Left renal cortex interstitium (tissue), 4 donors: ENCODE measurements at places on chromosomes 1 and 21.
A peak's percentile ranks its signal among the peaks of the same experiment; 100 is the strongest.

- no peak for DNase-seq
Observed at GRCh38 chr1:233791721-233792120, 112.8 kb upstream of the SLC35F3 start.

DNA sequence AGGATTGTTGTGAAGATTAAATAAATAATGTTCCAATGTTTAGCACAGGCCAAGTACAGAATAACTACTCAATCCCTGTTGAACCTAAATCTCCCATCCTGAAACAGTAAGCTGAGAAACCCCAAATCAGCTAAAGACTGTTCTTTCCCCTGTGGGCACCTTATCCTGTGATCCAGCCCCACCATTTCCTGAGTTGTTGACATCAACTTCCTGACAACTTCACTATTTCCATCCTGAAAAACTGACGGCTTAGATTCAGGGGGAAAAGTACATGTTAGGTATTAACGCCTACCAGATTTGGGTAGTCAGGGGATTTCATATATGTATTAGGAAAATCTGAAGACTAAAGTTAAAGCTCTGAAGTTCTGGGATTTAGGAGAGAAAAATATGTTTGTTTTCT lies 51.7 kb upstream of the PALMD start:
- no peak for DNase-seq

DNA sequence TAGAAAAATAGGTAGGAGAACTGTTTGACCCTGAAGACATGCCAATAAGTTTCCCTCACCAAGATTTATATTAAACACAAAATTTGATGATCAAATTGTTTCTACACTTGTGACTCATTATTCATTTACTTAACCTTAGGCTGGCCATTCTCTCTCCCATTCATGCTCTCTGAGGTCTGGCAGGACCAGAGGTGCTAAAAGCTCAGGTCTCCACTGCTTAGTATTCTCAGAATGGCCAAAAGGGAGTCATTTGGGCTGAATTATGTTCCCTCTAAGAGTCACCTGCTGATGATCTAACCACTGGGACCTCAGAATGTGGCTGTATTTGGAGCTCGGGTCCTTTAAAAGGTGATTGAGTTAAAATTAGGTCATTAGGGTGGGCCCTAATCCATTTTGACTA lies 47.1 kb upstream of the ATP1B1 start:
- no peak for DNase-seq

GRCh38 chr1:183180634-183181056 lies 5.4 kb upstream of the LAMC2 start:
- no peak for DNase-seq

DNA sequence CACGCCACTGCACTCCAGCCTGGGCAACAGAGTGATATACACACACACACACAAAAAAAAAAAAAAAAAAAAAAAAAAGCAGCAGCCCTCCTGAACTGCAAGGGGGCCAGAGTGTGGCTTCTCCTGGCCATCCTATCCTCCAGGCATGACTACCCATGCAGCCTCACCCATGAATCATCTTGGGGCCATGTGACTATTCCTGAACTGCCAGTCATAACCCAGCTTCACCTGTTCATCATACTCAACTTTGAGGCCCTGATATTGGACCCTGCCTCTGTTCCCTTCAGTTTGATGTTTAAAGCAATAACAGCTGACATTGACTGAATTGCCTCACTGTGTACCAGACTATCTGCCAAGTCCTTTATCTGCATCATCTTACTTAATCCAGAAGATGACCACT lies 2.8 kb upstream of the HPCAL4 start:
- DNase-seq, result no peak

DNA sequence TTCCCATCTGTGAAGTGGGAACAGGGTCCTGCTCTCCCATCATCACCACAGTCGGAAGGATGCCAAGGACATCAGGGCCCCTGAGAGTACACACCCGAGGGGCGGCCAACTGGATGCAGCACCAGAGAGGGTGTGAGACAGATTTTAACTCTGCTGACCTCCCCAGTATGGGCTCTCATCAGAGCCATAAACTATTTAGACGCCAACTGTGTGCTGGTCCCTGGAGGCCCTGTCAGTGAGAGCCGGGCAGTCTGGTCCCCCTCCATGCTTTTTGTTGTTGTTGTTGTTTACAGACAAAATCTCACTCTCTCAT lies 1.7 kb downstream of the FGR start:
- DNase-seq, result no peak

GRCh38 chr1:178310685-178311105 lies 186.1 kb downstream of the CLEC20A start:
- peak; percentile 40 for DNase-seq

- no peak for DNase-seq
Observed at GRCh38 chr1:111162488-111162880, 22.5 kb downstream of the CEPT1 start.

- DNase-seq, result no peak
Observed at GRCh38 chr1:240320659-240321058, 229.0 kb downstream of the FMN2 start.

- no peak for DNase-seq
Observed at GRCh38 chr1:47459253-47459788, 21.5 kb downstream of the FOXD2 start.

DNA sequence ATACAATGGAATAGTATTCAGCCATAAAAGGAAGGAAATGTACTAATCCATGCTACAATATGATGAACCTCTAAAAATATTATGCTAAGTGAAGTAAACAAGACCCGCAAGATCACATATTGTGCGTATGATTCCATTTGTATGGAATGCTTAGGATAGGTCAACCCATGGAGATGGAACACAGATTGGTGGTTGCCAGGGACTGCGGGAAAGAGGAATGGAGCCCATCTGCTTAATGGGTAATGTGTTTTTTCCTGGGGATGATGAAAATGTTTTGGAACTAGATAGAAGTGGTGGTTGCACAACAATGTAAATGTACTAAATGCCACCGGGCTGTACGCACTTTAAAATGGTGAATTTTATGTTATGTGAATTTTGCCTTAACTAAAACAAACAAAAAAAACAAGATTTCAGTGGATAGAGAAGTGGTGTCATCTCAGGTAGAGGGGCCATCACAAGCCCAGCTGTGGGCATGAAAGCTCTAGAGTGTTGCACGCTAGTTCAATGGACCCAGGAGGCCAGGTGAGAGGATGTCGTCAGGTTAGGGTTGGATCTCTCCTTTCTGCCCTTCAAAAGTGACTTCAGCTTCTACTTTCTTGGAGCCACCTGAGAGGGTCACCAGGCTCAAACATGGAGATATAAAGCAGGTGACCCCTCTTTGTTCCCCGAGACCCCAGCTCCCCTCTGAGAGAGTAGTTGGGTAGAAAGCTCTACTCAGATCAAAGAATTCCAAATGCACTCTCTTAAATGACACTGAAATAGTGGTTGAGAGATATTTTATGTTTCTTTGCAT lies 2.5 kb downstream of the C1orf115 start:
- no peak for DNase-seq

- DNase-seq, result no peak
Observed at GRCh38 chr1:72018562-72018961, 263.8 kb downstream of the NEGR1 start.

DNA sequence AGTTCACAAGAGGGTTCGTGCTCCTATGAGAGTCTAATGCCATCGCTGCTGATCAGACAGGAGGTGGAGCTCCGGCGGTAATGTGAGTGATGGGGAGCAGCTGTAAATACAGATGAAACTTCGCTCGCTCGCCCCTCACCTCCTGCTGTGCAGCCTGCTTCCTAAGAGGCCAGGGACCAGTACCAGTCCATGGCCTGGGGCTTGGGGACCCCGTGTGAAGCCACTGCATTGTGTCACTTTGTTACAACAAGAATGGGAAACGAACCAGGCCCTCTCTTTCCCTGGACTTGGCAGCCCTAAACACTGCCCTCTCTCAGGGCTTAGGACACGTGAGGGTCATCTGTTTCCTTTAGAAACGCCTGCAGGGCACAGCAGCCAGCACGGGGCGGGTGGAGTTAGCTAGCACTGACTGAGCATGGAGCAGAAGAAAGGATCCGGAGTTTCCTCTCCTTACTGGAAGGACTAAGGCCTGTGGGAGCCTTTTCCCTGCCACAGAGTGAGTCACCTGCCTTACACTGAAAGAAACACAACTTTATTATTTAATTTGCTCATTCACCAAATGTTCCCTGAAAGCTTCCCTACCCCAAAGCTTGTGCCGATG lies 185.2 kb upstream of the TMEM51 start:
- DNase-seq, result no peak

DNA sequence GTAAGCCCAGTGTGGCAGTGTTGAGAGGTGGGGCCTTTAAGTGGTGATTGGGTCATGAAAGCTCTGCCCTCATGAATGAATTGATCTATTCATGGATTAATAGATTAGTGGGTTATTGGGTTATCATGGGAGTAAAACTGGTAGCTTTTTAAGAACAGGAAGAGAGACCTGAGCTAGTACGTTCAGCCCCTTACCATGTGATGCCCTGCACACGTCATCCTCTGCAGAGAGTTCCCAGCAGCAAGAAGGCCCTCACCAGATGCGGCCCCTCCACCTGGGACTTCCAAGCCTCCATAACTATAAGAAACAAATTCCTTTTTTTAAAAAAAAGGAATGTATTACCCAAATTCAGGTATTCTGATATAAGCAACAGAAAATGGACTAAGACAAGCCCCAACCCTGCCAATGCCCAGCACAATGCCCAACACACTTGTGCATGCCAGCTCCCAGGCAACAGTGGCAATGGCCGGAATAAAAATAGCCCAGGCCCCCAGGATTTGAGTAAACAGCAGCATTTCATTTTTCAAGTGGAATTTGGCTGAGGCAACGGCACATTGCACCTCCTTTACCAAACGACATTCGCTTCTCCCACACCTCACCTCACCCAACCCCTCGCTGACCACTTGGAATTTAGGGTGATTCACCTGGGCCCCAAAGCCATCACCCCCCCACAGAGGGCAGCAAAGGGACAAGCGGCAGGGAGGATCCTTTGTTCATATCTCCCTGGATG lies 215.9 kb downstream of the TOMM20 start:
- DNase-seq, result no peak

DNA sequence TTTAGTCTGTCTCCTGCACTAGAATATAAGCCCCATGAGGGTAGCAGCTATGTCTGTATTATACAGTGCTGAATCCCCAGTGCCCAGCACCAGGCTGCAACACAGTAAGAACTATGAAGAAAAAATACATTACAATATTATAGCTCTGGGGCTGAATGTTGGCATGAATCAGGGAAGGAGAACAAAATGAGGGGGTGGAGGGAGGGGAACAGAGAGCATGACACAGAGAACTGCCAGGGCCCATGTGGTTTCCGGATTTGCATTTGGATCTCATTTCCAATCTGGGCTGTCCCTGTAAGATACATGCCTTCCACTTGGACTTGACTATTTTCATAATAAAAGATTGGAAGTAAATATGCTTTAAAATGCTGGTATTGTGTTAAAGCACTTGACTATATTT lies 35.8 kb downstream of the C1orf198 start:
- DNase-seq, result no peak

- no peak for DNase-seq
Observed at GRCh38 chr21:45223236-45224185, 64.2 kb downstream of the POFUT2 start.

DNA sequence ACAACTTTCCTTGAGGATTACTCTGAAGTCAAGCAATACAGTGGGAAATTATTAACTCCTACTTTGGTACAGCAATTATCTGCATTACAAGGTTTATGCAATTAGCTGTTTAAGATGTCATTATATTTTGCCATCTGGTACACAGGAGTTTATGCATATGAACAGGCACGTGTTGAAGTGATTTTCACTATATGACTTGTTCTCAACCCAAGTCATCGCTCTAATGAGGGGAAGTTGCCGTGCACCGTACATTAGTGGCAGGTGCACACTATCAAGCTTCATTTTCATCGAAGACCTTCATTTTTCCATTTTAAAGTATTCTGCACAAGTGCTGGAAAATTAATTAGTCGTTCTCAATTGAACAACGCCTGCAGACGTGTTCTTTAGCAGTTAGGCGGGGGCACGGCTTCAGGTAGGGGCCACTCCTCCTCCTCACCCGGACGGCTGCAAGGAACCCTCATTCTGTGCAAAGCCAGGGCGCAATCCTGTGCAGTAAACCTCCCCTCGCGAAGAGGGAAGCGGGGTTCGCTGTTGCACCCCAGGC lies 39.8 kb upstream of the NFIA start:
- DNase-seq, result no peak

DNA sequence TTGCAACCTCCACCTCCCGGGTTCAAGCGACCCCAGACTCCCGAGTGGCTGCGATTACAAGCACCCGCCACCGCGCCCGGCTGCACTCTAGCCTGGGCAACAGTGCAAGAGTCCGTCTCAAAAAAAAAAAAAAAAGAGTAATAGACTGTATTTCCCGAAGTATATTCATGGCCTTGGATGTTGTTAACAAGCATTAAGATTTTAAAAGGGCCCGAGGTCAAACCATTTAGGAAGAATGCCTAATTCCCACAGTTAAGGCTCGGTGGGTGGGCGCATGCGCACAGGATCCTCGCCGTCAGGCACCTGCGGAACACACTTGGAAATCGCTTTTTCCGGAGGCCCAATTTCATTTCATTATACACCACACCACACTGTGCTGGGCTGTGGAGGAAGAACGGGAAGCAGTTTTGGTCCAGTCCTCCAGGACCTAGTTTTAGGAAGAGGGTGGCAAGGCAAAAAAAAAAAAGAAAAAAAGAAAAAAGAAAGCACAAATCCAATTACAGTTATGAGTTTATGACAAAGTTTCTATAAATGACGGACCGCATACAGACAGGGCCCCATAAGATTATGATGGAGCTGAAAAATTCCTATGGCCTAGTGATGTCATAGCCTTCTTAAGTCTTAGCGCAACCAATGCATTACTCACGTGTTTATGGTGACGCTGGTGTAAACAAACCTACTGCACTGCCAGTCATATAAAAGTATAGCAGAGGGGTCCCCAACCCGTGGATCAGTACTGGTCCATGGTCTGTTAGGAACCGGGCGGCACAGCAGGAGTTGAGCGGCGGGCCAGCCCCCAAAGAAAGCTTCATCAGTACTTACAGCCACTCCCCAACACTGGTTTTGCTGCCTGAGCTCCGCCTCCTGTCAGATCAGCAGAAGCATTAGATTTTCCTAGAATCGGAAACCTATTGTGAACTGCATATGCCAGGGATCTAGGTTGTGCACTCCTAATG lies 38.2 kb downstream of the H3-3A start:
- no peak for DNase-seq

GRCh38 chr1:176225911-176226310 lies 18.8 kb upstream of the COP1 start:
- no peak for DNase-seq

GRCh38 chr1:112744009-112744578 lies 29.0 kb upstream of the PPM1J start:
- no peak for DNase-seq

GRCh38 chr21:32386195-32386870 lies 6.5 kb downstream of the URB1 start:
- DNase-seq, result no peak

- no peak for DNase-seq
Observed at GRCh38 chr21:26275801-26276200, 105.2 kb upstream of the APP start.

GRCh38 chr21:41360072-41360821 lies 1.6 kb upstream of the MX2 start:
- no peak for DNase-seq

DNA sequence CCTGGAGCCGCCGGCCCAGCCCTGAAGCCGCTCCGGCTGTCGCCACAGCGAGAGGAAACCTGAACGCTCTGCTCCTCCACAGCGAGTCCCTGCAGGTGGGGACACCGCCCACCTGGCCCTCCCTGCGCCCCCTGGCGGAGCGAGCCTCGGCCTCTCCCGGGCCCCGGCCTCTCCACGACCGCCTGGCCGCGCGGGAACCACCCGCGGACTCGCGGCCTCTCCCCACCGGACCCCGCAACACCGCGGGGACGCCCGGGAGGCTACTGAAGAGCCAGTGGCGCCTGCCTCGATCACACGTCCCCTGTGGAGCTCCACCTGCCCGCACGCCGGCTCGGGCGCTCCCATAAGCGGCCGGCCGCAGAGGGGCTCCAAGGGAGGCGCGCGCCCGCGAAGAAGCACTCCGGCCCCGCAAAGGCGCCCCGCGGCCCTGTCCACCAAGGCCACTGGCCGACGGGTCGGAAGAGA lies 109.6 kb downstream of the KCNN3 start:
- no peak for DNase-seq
